NCI-H1105 treated with DMSO at 0.1 percent for 48 hours (cell line): ENCODE measurements at places on chromosomes 16 and 17.
A peak's percentile ranks its signal among the peaks of the same experiment; 100 is the strongest.

DNA sequence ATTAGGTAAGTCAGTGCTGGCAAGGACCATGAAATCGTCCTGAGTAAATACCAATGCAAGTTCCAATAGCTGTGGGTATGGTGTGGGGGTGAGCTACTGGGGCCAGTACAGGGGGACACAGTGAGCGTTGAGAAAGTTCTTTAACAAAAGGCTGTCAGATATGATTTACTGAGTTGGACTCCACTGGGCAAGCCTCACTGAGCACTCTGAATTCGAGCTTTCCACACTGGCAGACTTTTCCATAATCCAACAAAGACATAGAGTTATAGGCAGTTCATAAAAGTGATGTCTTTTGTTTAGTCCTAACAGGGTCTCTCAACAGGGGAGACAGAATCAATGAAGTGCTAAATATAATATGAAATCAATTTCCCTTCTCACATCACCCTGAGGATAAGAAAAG lies 489.0 kb downstream of the KCNJ2 start:
- no peak for DNase-seq

GRCh38 chr17:63768433-63768832 lies 5.0 kb downstream of the CCDC47 start:
- DNase-seq = no peak

GRCh38 chr16:60001523-60001922 lies 1267.4 kb upstream of the GOT2 start:
- no peak for DNase-seq

DNA sequence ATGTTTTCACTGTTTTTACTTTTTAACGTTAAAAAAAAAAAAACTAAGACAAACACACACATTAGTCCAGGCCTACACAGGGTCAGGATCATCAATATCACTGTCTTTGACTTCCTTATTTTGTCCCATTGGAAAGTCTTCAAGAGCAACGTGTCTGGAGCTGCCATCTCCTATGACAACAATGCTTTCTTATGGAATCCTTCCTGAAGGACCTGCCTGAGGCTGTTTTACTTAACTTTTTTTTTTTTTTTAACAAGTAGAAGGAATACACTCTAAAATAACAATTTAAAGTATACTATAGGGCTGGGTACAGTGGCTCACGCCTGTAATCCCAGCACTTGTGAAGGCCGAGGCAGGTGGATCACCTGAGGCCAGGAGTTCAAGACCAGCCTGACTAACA lies 71.8 kb upstream of the BCAR1 start:
- no peak for DNase-seq

- no peak for DNase-seq
Measured at GRCh38 chr16:47851146-47851545, 304.6 kb downstream of the ABCC12 start.

DNA sequence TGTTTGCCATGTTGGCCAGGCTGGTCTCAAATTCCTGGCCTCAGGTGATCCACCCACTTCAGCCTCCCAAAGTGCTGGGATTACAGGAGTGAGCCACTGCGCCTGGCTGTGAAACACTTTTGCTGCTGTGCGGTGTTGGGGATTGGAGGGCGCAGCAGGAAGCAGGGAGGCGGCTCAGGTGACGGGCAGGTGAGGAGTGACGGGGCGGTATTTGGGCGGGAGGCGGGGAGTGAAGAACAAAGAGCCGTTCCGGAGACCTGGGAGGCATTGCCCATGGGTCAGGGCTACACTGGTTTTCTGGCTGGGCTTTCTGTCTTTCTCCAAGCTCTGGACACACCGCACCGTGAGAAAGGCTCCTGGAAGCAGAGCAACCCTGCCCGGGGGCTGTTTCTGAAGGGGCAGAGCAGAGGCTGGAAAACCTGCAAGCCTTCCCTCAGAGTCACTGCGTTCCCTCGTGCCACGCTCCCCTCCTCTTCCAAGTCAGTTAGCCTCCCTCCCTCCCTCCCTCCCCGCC lies 22.1 kb downstream of the CRISPLD2 start:
- DNase-seq = peak; percentile 77

GRCh38 chr17:31296142-31296541 lies 897 bp downstream of the OMG start:
- DNase-seq = no peak

DNA sequence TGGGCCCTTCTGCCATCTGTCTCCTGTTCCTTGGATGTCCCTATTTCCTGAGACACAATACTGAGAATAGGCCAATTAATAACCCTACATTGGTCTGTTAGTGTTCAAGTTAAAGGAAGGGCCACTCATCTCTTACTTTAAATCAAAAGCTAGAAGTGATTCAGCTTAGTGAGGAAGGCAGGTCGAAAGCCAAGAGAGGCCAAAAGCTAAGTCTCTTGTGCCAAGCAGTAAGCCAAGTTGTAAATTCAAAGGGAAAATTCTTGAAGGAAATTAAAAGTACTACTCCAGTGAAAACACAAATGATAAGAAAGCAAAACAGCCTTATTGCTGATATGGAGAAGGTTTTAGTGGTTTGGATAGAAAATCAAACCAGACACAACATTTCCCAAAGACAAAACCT lies 28.8 kb downstream of the ANKFN1 start:
- DNase-seq = no peak
